GF-D8 (cell line): ENCODE measurements at places on chromosomes 3 and 15.

- no peak for DNase-seq
Measured at GRCh38 chr3:37182816-37183215, 8.4 kb upstream of the LRRFIP2 start.

DNA sequence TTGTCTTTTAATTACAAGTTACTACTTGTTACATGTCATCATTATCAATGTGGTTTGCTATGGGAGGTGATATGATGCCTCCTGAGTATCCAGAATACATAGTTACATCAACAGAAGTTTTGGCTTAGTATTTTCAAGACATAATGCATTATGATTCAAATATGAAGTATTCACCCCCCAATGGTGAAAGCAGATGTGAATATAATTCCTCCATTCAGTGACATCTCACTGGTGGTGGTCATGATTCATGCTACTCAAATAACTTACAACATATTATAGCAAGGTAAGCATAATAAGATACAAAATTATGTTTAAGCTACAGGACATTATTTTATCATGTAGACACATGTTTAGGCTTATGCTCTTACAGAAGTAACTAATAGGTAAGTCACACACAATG, 34.9 kb upstream of the TTBK2 start:
- DNase-seq: no peak

DNA sequence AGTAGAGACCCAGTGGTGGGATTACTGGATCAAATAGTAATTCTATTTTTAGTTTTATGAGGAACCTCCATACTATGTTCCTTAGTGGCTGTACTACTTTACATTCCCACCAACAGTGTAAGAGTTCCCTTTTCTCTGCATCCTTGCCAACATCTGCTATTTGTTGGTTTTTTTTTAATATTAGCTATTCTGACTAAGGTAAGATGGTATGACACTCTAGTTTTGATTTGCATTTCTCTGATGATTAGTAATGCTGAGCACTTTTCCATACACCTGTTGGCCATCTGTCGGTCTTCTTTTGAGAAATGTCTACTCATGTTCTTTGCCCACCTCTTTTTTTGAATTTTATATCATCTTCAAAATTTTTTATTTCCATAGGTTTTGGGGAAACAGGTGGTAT, 34.2 kb upstream of the RAP2B start:
- DNase-seq: no peak

DNA sequence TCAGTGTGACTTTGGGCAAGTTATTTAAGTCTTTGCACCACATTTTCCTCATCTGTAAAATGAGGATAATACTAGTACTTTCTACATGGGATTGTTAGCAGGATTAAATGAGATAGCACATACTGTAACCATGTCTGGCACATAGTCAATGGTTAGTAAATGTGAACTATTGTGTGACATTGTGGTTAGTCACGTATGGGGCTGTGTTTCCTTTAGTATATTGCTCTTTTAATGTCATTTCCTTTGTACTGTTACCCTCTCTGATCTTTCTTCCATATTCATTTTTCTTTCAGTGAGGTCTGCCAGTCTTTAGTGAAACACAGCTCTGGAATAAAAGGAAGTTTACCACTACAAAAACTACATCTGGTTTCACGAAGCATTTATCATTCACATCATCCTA, 21.4 kb downstream of the OPA1 start:
- no peak for DNase-seq

DNA sequence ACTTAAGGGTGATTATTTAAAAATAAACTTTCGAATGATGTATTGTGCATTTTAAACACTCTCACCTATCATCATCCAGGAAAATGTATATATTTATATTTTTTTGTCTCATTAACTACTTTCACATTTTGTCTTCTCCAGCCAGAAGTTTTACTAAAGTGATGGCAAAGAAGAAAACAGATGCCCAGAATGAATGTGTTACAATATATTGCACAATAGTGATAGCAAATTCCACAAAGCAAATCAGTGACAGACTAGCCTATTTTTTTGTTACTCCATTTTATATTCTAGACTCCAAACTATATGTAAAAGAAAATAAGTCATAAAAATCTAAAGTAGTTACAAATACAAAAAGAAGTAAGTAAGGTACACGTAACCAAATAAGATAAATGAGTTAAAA, 414.7 kb downstream of the EPHA3 start:
- DNase-seq: no peak

DNA sequence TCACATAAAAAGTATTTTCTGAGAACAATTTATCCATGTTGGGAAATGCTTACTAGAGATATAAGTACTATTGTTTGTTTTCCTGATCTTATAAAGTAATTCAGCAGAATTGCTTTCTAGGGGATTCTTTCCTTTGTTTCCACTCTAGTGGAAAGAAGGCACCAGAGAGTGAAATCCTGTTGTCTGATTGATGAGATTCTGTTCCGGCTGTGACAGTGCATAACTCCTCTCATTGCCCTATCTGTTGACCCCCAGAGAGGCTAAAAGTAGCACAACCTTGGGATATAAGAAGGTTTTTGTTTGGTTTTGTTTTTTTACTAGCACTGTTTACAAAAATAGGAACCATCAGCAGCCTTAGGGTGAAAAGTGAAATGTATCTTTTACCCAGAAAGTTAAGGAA, 114.1 kb downstream of the ALCAM start:
- DNase-seq: no peak

DNA sequence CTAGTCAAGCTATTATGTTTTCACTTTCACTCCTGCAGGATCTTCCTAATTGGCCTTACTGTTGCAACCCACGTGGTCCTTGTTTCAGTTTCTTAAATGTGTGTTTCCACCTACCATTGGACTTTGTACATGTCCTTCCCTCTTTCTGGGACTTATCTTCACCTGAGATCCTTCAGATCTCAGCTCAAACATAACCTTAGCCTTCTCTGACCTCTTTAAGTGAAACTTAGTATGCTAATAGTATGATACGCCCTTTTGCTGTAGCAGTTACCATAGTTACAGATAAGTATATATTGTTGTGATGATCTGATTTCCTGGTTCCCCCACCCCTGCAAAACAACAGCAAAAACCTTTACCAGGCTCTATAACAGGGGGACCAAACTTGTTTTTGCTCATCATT, 35.2 kb downstream of the U2SURP start:
- DNase-seq: no peak

GRCh38 chr15:25691544-25692430, 171.3 kb downstream of the ATP10A start:
- no peak for DNase-seq

GRCh38 chr15:74167891-74168331, 5.6 kb upstream of the ISLR start:
- DNase-seq: no peak

GRCh38 chr3:61571516-61572336, 10.4 kb downstream of the PTPRG start:
- DNase-seq: no peak

DNA sequence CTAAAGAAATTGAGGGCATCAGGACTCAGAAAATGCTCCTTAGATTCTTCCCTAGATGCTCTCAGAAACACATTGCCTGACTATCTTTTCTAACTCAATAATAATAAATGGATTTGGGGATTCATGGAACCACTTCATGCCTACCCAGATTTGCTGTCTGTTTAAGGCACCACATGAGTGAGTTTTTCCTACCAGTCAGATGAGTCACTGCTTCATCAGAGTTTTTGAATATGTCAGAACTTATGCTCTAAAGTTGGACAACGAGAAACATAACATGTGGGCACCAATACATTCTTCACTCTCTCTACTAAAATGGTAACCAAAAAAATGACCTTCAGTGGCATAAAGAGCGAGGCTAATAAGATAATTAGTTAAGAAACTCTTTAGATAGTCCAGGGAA, 1135.1 kb downstream of the TUSC7 start:
- no peak for DNase-seq

GRCh38 chr3:194579091-194579606, 54.1 kb downstream of the TMEM44 start:
- DNase-seq: no peak

GRCh38 chr15:89593018-89593417, 17.7 kb downstream of the TICRR start:
- no peak for DNase-seq

DNA sequence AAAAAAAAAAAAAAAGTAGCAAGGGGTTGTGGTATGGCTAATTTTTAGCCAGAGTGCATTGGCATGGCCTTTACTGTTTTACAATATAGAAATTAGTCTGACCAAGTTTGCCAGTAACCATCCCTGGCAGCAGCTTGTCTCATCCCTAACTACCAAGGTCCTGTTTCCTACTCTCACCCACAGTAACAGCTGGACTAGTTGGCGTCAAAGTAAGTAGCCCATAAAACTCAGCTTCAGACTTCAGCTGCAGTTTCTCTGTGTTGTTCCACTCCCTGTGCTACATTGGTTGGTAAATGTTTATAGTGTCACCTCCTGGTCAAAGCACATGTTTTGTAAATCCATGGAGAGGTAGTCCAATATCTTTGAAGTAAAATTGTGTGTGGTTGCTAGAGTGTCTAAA, 691.3 kb downstream of the ZPLD1 start:
- no peak for DNase-seq

DNA sequence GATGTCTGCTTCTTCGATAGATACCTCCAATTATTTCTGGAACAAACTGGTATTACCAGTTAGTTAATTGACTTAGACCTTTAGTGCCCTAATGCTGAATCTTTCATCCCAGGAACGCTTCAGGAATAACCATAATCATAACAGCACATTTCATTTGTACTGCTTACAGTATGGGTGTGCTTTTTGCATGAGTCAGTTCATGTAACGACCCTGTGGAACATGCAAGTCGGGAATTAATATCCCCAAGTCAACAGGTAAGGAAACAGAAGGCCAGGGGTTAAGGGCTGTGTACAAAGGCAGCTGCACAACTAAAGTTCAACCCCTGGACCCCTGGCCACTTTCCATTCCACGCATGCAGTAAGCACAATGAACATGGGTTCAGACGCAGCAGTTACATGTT, 49.2 kb downstream of the ADCY5 start:
- DNase-seq: no peak

GRCh38 chr3:180646187-180646790, 33.0 kb downstream of the CCDC39 start:
- no peak for DNase-seq

DNA sequence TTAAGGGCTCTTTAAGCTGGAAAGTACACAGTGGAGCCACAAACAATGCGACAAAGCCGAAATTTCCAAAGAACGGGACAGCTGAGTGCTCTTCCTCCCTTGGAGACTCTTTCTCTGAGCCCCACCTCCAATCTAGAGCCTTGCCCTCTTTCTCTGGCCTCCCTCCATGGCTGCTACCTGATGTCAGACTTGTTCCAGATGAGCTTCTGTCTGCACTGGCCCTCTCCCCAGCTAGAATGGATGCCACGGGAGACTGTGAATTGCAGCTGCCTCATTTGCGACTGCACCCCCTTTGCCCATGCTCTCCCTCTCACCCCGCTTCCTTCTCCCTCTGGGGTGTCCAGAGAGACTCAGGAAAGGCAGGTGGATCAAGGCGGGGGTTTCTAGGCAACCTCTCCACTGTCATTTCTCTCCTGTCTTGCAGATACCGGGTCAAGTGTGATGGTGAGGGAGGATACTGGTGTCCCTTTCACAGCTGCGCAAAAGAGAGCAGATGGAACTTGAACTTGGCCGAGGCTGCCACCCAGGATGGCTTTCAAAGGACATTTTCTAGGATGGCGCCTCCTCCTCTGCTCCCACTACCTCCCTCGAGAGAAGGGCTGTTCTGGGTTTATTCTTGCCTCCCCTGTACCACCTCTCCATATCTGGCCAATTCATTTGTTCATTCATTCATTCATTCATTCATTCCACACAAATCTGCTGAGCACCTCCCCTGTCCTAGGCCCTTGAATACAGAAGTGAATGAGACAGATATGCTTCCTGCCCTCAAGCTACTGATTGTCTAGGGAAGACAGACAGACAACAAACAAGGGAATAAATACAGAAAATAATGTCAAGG, 12.8 kb downstream of the ATP2B2 start:
- no peak for DNase-seq

GRCh38 chr3:120503727-120504616, 53.2 kb upstream of the FSTL1 start:
- no peak for DNase-seq

DNA sequence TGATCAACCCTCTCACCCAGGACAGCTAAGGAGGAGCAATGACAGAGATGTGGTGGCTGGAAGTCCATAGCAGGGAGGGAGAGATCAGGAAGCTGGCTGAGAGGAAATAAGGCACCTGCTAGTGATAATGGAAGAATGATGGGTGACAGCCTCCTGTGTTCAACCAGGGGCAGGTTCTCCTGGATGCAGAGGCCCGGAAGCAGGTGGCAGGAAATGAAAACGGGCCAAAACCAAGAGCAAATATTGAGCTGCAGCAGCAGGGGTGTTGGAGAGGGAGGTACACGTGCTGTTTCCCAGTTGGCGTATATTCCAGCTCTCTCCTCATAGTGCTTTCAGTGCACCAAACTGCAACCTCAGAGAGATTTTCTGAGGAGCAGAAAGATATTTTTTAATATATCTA, 213.4 kb upstream of the TBL1XR1 start:
- no peak for DNase-seq

- no peak for DNase-seq
Measured at GRCh38 chr3:189587664-189588040, 43.5 kb upstream of the TP63 start.

DNA sequence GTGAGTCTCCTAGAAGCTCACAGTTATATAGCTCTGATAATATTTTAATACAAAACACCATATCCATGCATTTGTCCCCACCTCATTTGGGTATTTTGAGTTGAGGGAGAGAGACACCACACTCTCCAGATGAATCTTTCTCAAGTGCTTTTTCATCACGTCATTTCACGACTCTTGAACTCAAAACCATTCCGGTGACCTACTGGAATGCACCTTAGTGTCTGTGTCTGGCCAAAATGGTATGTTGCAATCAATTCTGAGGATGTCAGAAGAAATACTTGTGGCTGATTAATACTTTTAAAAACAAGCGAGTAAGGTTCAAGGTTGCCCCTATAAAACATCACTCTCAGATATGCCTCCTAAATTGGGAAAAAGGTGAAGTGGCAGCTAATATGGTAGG, 352.6 kb upstream of the ICE2 start:
- no peak for DNase-seq

- no peak for DNase-seq
Measured at GRCh38 chr3:115062412-115062956, 84.6 kb downstream of the ZBTB20 start.

- peak; percentile 36 for DNase-seq
Measured at GRCh38 chr15:74873756-74874424, 725 bp upstream of the SCAMP2 start.

GRCh38 chr3:105845488-105845887, 23.3 kb downstream of the CBLB start:
- no peak for DNase-seq

- no peak for DNase-seq
Measured at GRCh38 chr3:141878817-141879216, 2.4 kb downstream of the ATP1B3 start.

DNA sequence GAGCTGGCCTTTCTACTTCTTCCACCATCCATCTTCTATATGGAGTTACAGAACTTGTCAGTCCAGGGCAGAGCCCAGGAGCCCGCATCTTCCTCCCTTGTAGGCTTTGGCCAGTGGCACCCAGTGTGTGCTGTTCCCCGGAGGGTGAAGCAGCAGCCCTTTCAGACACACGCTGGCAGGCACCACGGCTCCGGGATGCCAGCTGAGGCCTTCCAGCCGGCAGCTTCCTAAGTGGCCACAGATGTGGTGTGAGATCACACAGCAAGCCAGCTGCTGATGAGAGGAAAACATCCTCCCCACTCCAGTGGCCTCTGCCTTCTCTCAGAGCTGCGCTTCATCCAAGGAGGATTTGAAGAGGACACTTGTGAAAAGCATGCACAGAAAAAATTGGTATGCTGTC, 24.1 kb downstream of the CRABP1 start:
- no peak for DNase-seq

- DNase-seq: peak; percentile 62
Measured at GRCh38 chr3:69080233-69080920, at the start of gene UBA3. UBA3 (minus strand) TSS chr3:69080365; CDS start chr3:69080353, 12 bp downstream.
